ENCODE measurements at places on chromosomes 1 and 21.

DNA sequence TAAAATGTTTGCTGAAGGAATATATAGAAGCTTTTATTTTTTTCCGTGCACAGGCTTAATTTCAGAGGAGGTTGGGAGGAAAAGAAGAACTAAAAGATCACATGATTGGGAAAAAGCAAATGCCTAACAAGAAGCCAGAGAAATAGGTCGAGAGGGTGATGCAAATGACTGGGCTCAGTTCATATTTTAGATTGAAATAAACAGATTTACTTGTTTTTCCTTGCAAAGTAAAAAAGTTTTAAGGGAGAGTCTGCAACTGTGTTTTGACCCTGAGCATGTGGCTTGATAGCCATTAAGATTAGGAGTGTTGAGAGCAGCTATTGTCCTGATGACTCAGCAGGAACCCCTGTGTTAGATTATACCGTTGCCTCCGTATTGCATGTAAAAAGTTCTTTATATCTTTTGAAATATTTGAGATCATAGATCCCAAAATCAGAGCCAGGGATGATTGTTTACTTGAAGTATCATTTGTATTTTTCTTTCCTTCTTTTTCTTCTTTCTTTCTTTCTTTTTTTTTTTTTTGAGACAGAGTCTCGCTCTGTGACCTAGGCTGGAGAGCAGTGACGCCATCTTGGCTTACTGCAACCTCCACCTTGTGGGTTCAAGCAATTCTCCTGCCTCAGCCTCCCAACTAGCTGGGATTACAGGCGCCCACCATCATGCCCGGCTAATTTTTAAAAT lies 20.2 kb downstream of the CLIC4 start:
- DNase-seq, result peak; percentile 62

- no peak for DNase-seq
These were observed 932 bp downstream of the MAP10 start for GRCh38 chr1:232806186-232806510.

DNA sequence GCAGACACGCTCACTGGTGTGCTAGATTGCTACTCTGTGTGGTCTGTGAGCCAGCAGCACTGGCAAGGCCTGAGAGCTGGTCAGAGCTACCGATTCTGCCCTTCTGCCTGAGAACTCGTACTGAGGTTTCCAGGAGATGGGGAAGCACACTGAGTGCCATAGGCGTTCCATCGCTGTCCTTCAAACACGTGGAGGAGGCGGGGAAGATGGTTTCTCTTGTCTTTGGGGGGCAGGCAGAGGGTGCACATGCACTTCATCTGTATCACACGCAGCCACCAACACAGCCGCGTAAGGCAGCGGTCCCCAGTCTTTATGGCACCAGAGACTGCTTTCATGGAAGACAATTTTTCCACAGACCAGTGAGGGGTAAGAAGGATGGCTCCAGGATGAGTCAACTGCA lies 23.8 kb upstream of the MX1 start:
- no peak for DNase-seq

DNA sequence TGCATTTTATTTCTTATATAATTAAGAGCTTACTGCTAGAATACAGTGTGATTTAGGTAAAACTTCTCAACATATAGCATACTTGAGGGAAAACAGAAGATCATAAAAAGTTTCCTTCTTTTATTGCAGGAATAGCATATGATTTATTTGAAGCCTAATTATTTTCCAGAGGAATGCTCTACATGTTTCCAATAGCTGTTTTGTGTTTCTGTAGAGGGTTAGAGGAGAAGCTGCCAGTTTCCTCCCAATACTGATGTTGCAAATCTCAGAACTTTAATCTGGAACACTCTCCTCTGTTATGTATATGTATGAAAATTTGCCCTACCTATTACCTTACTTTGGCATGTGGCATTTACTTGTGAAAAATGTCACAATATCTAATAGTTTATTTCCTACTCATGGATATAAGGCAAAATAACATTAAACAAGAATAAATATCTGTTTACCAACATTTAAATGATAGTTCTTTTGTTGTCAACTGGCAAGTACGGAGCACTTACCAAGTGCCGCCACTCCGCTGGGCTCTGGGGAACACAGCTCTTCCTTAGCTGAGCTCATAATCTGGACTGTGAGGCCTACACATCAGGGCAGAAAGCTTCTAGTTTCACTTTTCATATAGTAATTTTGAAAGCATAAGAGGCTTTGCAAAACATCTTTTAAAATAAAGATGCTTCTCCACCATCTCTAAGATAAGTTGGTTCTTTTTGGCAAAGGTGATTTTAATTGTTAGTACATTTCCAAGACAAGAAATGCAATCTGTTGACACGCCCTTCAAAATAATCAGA lies 239.8 kb upstream of the C1orf105 start:
- peak; percentile 67 for DNase-seq

- no peak for DNase-seq
These were observed 109.0 kb downstream of the HIVEP3 start for GRCh38 chr1:41809692-41810091.

- DNase-seq, result peak; percentile 56
These were observed 32.8 kb upstream of the SCMH1 start for GRCh38 chr1:41274752-41275545.

- DNase-seq, result no peak
These were observed 300.9 kb downstream of the BRINP3 start for GRCh38 chr1:190176776-190177175.

GRCh38 chr1:210743038-210743437 lies 390.9 kb downstream of the KCNH1 start:
- no peak for DNase-seq

- DNase-seq, result peak; percentile 58
These were observed 11.3 kb upstream of the PDZK1IP1 start for GRCh38 chr1:47201179-47201578.

- peak; percentile 48 for DNase-seq
These were observed 4.3 kb downstream of the NTMT2 start for GRCh38 chr1:170150016-170150415.

DNA sequence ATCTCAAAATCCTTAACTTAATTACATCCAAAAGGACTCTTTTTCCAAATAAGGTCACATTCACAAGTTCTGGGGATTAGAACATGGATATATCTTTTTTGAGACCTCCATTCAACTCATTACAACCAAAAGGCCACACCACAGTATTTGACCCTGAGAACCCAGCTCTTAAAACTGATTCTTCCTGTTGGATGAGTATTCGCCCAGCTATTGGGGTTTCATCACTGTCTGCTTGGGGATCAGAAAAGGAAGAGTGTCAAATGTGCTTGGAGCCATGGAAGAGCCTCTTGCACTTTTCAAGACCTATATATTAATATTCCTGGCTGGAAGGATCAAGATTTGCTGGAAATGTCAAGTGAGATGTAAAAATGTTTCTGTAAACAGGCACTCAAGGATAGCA lies 5.4 kb upstream of the TINAGL1 start:
- peak; percentile 43 for DNase-seq

- DNase-seq, result peak; percentile 78
These were observed 16.0 kb upstream of the EPS15 start for GRCh38 chr1:51535006-51535592.

GRCh38 chr1:3351449-3352298 lies 102.8 kb upstream of the ARHGEF16 start:
- DNase-seq, result no peak

- DNase-seq, result peak; percentile 87
These were observed 163.2 kb upstream of the COL6A1 start for GRCh38 chr21:45818276-45818903.

DNA sequence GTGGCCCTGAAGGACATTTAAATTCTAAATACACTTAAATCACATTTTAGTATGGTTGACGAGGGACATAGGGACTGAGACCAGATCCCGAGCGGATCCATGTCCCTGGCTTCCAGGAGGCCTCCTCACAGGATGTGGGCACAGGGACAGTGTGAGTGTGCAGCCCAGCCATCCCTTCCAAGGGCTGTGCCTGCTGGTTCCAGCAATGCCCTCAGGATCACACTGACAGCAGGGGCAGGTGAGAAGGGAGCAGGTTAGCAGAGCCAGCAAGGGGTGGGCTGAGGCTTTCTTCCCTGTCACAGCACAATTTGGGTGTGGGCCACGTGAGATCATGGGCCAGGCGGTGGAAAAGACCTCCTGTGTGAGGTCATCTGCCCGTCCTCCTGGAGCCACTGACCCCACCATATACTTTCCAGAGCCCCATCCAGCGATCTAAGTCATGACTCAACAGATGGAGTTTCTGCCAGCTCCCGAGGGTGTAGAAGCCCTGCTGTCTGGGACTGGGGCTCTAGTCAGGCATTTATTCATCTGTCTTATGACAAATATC lies 37.0 kb upstream of the PRSS38 start:
- peak; percentile 47 for DNase-seq

GRCh38 chr1:231134624-231135023 lies 27.2 kb upstream of the TRIM67 start:
- no peak for DNase-seq

DNA sequence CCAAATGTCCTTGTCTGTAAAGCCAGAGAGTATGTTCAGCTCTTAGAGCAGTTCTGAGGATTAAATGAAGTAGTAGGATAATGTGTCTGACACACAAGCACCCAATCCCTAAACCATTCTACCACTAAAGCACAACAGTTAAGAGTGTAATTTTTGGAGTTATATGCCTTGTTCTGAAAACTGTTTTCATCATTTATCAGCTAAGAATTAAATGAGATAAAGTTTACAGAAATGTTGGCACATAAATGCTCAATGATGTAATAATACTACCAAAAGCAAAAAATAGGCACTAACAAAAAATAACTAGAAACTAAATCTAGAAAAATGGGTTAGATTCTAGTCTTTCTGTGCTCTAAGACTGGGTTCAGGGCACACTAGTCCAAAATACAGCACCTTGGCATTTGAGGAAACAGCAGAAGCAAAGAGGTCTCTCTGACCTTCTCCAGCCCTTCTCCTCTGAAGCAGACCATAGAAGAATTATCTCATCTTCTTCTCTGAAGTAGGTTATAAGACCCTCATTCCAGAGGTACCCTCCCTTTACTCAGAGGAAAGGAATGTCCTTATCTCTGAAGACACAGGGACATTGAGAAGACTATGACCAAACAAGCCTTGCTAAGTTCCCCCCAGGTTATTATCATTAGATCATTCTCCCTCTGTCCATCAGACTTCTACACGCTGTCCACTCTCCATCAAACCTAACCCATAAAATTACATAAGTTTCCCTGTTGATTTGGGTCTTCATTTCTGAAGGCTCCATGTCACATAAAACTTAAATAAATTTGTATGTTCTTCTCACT lies 20.6 kb downstream of the ABL2 start:
- DNase-seq, result no peak

DNA sequence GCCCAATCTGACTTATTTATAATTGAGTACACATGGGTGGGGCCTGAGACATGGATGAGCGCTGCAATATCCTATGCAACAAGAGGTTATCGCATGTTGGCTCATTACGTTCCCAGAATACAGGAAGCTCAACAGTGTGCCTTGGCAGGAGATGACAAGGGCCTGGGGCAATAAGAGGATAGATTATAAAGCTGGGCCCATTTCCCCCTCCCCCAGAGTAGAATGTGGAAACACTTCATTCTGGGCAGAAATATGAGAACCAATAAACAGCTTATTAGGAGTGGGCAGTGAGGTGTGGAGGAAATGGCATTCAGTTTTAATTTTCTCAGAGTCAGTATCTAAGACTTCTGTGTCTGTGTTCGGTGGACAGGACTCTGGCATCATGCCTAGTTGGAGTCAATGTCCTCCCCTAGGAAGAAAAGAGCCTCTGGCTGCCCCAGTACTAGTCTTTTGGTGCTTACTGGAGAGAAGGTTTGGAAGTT lies 92.8 kb downstream of the PIK3R3 start:
- DNase-seq, result peak; percentile 67

- DNase-seq, result peak; percentile 44
These were observed 6.2 kb downstream of the DUSP23 start for GRCh38 chr1:159786966-159787365.

- peak; percentile 58 for DNase-seq
These were observed 117.4 kb upstream of the PAXBP1 start for GRCh38 chr21:32888971-32889370.

- DNase-seq, result no peak
These were observed 56.0 kb upstream of the ABCG1 start for GRCh38 chr21:42162831-42163510.

DNA sequence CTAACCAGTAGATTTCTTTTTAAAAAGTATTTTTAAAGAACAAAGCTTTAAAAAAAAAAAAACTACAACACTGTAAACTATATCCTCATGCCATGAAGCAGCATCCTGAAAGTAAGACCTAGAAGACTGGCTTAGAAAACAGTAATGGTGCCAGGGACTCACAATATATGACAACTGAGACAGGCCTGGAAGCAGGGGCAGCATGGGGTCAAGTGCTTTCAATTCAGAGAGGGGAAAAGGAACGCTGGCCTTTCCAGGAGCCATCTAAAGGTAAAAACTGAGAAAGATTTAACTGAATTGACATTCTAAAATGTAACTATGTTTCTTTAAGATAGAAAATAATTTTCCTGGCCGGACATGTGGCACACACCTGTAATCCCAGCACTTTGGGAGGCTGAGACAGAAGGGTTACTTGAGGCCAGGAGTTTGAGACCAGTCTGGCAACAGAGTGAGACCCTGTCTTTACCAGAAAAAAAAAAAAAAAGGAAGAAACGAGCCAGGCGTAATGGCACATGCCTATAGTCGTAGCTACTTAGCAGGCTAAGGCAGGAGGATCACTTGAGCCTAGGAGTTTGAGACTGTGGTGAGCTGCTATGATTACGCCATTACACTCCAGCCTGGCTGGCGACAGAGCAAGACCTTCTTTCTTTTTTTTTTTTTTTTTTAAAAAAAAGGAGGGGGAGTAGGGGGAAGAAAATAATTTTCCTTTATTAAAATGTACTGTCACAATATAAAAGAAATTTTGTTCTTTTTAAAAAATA lies 54.1 kb downstream of the SLC35D1 start:
- DNase-seq, result peak; percentile 37

GRCh38 chr1:81298266-81298665 lies 502.5 kb upstream of the ADGRL2 start:
- DNase-seq, result peak; percentile 3

DNA sequence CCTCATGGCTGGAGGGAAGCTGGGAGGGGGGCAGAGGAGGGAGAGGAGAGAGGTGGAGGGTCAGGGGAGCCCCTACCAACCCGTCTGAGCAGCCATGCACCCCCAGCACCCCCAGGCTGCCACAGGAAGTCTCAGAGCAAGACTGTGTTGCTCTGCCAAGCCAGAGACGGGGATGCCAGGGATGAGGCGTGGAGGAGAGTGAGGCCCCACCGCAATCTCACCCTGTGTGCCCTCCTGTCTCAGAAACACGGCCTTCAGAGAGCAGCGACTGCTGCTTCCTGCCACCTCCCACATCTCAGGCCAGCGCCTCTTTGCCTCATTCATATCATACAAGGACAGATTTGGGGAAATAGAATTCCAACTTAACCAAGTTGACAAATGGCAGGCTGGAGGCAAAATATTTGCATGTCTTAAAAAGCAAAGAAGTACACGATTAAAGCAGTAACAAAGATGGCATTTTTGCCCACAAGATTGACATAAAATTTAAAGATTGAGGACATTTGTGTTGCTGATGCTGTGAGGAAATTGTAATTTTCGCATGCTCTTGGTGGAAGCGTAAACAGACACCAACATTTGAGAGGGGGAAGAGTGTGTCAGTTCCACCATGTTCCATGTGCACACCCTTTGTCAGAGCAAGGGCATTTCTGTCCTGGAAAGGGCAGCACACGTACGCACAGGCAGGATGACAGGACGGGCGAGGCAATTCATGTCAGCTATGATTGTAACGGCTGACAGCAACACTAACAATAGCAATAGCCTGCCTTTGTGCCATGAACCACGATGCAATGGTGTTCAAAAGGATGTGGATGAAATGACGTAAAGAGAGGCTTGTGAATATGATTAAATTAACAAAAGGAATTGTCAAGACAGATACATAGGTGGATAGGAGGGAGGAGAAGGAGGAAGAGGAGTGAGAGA lies 59.0 kb upstream of the BACE2 start:
- no peak for DNase-seq

All from AG10803 (cell line).